Germinal center (tissue), 1 donor: ENCODE measurements at places on chromosomes 1 and 21.

- DNase-seq, result no peak
Observed at GRCh38 chr21:34994766-34995631, 54.1 kb downstream of the RUNX1 start.

GRCh38 chr1:53911442-53911841, 17.5 kb downstream of the DIO1 start:
- DNase-seq, result no peak

DNA sequence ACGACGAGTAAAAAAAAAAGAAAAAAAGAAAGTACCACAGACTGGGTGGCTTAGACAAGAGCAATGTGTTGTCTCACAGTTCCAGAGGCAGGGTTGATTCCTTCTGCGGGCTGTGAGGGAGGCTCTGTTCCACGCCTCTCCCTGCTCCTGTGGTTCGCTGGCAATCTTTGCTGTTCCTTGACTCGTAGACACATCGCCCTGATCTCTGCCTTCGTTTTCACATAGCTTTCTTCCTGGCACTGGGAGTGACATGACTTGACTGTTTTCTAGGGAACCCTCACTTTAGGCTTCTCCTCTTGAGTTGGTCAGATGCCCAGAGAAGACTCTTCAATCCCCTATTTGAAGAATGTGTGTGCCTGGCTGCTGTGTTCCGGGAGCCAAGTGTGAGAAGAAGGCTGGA, 133.6 kb downstream of the TM2D1 start:
- DNase-seq, result no peak

DNA sequence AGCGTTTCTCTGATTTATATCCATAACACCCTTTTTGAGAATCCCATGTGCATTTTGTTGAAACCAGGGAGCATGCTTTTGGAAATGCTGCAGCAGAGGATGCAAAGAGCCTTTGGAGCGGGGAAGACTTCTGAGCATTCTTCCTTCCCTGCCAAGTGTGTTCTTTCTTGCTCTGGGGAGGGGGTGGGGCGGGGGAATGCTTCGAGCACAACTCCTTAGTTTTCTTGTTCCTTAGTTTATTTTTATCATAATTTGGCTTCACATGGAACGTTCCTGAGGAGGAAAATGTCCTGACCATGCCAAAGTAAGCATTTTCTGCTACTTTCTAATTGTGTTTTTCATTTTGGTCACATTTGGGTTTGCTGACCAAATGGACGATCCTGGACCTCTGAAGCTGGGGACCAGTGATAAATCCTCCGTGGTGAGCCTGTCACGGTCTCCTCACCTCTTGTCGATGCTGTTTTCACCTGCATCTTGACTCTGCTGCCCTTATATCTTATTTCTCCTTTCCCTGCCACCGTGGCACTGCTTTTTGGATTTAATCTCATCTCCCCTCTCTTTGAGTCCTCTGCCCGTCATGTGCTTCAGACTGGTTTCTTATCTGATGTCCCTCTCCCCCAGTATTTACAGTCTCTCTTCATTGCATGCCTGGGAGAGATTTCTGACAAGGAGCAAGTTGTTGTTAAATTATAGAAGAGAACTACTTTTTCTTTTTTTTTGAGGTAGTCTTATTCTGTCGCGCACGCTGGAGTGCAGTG, 2.4 kb downstream of the CTPS1 start:
- no peak for DNase-seq

DNA sequence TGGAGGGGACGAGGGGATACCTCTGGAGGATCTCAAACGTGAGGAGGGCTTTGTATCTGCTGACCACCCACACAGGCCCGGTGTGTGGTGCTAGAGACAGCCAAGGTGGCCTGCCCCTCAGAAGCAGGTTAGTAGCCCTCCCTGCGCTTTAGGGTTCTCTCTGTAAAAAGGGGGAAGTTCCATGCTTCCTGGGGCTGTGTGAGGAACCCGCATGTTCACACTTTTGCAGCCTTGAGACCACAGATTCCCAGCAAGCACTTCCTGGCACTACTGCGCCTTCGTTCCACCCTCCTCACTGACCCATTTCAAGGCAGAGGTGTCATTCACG, 7.9 kb upstream of the GUCA2B start:
- DNase-seq, result no peak

DNA sequence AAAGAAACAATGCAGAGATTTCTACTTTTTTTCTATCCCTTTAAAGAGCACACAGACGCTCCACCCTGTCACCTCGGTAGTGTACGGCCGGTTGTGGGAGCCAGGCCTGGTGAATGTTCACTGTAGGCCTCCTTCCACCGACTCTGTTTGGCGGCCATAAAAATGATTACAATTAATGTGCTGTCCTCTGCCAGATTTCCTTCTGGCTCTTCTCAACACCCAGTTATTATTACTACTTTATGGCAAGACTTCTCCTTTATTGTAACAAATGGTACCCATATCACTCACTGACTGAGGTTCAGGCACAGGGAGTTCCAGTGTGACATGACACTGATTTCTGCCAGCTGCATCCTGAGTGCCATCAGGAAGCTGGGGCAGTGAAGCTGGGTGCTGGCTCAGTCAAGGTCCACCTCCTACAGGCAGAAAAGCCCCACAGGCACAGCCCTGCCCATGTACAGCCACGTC, 37.4 kb downstream of the GPR161 start:
- no peak for DNase-seq

GRCh38 chr21:45391743-45392572, 13.0 kb upstream of the COL18A1 start:
- no peak for DNase-seq

- no peak for DNase-seq
Observed at GRCh38 chr1:107352850-107353249, 212.0 kb downstream of the NTNG1 start.

GRCh38 chr1:156546267-156546666, 26.1 kb downstream of the IQGAP3 start:
- no peak for DNase-seq

DNA sequence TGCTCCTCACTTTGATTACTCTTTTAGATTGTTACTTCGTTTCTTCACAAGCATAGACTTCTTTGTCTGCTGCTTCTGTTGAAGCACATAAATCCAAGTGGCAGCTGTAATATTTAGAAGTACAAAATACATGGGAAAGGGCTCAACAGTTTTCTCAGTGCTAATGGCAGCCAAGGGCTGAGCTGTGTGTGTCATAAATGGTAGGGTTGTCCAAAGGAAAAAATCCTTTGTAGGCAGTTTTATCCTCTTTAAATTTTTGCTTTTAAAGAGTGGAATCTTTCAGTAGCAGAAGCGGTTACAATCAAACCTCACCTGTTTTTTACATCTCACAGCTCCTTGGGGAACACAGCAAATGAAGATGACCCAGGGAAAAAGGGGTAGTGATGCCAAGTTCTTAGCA, 650.8 kb downstream of the PLPP3 start:
- DNase-seq, result no peak

DNA sequence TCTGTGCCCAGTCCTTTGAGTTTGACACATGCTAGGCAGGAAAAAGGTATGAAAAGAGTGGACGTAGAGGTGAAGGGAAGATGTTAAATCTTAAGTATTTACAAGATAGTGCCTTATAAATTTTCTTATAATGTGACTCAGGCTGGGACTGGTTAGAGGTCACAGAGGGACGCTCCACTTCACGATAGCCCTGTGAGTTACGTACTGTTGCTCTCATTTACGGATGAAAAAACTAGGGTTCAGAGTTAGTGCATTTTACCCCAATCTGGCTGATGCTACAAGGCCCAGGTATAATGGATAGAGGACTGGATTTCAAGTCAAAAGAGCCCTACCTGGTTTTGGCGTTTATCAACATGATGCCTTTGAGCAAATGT, 1.4 kb upstream of the TUT4 start:
- DNase-seq, result no peak

DNA sequence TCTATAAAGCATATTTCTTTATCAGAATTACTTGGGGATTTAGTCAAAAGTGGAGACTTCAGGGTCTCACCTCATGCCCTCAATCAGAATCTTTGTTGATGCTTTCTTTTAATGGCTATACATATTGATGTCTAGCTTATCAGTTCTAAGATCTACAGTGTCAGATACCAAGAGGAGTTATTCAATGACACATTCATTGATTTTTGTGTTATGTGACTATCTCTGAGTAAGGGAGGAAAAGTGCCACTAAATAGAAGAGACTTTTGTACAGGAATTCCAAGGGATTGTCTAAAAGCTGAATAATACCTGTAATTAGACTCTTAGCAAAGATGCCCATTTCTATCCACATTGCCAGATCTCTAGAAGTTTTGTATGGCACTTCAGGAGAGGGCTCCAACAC, 87.2 kb downstream of the HLX start:
- no peak for DNase-seq
